AG10803 (cell line): ENCODE measurements at places on chromosomes 3 and 15.

- no peak for DNase-seq
Measured at GRCh38 chr3:128807186-128807830, 72.1 kb upstream of the ACAD9 start.

GRCh38 chr15:85751291-85752123 is 43.2 kb downstream of the KLHL25 start:
- DNase-seq: no peak

DNA sequence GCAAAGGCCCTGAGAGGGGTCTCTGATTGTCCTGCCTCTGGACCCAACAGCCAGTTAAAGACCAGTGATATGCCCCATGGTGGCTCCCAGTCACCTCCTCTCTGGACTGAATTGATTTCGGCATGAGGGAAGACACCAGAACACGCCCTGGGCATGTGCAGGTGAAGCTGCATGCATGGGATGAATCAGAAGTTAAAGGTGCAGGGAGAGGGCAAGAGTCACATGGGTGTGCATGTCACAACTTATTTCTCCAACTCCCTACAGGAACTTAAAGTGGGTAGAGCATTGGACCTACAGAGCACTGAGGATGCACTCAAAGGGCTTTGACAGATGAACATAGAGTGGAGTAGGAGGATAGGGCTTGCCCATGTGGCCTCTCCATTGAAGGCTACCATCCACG is 16.9 kb upstream of the RHCG start:
- no peak for DNase-seq

DNA sequence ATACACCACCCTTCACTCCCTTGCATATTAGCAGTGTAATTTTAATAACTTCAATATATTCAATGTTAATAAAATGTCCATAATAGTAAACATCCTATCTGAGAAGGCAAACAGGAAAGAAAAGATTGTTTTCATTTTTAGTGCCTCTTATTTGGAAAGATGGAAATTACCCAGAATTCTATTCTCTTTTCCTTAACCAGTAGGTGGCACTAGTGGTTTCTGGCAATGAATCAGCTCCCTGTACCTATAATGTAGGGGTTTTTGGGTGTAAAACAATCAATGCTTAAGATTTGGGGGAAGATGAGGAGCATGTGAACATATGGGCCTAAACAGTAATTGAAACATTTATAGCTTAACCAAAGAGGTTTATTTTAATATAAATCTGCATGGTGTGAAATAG is 5.7 kb upstream of the SEMA6D start:
- peak; percentile 6 for DNase-seq

DNA sequence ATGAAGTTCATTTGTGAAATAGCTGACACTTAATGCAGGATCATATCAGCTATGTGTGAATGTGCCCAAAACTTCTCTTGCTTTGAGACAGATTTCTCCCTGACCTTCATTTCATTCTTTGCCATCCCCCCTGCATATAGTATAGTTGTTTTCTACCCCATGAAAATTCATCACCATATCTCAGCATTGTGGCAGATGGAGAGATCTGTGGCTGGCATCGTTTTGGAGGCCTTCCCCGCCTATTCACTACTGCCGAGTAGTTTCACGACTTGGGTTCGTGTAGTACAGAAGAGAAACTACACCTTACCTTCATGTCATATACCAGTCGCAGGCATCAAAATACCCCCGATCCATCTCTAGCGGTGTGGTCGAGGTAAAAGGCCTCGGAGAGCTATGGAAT is 66.2 kb upstream of the SELENOK start:
- no peak for DNase-seq

- no peak for DNase-seq
Measured at GRCh38 chr15:80020731-80021130, 38.7 kb upstream of the ZFAND6 start.

DNA sequence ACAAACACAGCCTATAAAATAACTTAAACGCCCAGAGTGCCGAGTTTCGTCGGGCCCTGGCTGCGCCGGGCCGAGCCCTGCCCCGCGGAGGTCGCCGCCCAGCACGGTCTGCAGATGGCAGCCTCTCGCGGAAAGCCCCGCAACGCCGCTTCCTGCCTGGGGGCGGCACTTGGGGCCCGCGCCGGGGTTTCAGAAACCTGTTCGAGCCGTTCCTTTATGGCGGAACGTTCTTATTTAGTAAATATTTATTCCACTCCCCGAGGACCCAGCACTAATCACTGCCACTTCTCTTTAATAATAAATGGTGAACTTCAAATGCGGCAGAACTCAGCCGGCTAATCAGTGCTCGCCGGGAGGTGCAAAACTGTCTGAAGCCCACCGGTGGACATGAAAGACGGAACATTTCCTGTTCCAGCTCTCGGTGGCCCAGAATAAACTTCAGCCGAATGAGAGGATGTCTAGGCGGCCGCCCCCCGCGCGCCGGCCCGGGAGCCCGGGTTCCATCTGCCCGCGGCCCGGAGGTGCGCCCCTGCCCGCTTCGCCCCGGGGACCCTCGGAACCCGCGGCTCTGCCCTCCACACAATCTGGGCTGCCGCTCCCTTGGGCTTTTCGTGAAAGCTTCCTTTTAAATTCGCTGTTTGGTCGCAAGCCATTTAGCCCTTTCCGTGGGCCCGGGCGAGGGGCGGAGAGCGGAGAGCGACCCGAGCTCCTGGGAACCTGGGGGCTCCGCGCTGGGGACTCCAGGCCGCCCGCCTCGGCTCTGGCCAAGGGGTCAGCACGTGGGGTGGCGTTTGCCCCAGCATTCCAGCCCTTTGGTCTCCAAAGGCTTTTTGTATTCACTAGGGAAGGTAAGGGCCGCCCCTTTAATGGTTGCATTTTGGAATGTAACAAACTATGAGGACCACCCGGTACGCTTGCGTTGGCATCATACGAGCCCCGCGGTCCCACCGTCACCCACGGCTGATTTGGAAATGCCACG is 110.8 kb upstream of the ATP11B start:
- peak; percentile 21 for DNase-seq

GRCh38 chr3:11924518-11924917 is 77.8 kb upstream of the TAMM41 start:
- no peak for DNase-seq

- peak; percentile 95 for DNase-seq
Measured at GRCh38 chr3:149621218-149622005, 36.4 kb downstream of the WWTR1 start.

DNA sequence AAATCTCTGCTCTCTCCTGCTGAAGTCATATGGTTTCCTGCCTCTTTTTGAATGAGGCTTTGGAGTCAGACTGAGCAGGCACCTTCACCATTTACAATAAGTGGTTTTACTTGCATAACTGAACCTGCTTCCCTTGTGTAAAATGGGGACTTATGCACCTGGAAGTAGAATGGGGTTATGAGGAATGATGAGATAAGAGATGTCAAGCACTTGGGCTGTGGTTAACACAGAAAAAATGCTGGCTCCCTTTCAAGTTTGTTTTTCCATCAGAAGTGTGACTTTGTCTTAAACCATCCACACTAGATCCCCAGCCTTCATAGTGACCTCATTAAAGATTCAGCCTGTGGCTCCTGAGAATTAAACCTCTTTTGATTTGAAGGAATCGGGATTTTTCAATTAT is 5.2 kb downstream of the EXOSC7 start:
- DNase-seq: no peak

- peak; percentile 50 for DNase-seq
Measured at GRCh38 chr15:85865070-85865684, 70.5 kb upstream of the KLHL25 start.

DNA sequence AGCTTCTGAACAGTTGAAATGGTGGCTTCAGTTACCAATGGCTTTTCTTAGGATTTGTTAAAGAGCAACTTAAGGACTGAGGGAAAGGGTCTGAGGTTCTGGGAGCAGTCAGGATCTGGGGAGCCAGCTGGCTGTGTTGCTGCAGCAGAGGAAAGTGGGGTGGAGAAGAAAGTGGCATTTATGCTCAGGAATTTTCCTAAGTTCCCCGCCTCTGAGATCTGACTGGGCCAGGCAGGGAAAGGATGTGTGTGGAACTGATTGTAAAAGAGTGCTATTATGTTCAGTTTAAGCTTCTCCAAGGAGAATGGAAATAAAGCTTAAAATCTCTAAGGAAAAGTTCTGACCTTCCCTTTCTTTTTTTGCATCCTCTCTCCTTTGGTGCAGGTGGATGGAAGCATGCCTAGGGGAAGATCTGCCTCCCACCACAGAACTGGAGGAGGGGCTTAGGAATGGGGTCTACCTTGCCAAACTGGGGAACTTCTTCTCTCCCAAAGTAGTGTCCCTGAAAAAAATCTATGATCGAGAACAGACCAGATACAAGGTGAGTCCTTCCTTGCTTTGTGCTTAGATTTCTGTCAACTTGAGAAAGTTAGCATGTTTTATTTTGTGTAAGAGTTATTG is 37.8 kb downstream of the IQGAP1 start:
- peak; percentile 20 for DNase-seq

DNA sequence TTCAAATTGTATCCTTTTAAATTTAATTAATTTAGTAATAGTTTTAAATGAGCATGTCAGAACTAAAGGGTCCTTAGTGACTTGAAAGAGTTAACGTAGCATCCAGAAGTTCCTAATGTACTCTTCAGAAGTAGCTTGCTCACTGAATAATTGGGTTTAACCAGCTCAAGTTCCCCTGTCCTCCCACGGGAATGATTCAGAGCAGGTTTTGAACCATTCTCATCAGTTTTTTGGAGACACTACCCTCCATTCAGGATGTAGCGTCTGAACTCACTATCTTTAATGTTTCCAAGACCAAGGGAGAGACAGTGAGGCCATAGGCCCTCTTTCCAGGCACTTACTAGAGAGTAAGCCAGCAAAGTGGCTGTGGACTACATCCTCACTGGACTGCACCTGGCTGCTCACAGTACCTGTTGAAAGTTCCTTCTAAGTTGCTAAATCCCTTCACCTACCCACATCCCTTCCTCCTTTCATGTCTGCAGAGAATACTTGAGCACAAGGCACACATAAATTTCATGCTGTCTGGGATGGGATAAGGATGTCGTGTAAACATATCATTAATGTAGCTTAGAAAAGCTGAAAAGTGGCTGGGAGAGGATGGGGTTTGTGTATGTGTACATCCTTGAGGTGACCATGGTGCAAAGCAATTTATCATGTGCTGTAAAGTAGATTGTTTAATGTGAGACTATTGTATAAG is 146.3 kb downstream of the PLCL2 start:
- DNase-seq: no peak

- DNase-seq: no peak
Measured at GRCh38 chr3:61518590-61518989, 42.8 kb upstream of the PTPRG start.
